ENCODE measurements at places on chromosomes 2 and 18.

- DNase-seq, result no peak
Measured at GRCh38 chr2:128867311-128867710, 548.6 kb upstream of the HS6ST1 start.

DNA sequence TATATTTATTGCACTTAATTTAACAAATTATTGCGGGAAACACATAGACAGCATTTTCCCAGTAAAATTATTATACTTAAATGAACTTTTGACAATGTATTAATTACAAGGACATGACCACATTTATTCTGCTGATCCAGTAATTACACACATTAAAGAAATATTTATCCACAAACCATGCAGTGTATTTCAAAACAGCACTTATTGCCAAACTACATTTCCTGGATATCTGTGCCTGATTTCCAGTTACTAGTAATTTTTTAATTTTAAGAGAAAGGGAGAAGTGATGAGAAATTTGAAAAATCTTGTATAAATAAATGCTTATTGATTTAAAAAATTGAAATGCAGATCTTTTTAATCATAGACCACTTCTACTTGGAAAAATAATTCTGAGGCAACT lies 1458.7 kb upstream of the ACVR2A start:
- DNase-seq, result no peak

DNA sequence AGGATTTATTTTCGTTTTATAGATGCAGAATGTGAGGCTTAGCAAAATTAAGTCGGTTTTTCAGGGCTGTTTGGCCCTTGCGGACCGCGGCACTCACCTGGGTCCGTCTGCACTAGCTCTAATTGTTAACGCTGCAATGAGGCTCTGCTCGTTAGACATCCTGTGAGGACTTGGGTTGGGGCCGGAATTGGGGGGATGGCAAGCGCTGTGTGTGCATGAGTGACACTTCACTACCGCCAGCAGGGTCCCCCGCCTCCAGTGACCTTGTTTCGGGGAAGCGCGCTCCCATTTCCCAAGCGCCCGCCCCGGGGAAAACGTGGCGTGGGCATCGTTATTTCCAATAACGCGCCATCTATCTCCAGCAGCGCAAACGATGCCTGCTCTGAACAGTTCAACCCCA lies 54.2 kb downstream of the KCNG2 start:
- peak; percentile 3 for DNase-seq

- no peak for DNase-seq
Measured at GRCh38 chr2:230068651-230069055, at the start of gene SLC16A14. SLC16A14 (minus strand) TSS chr2:230068924; CDS start chr2:230059352, 9,572 bp downstream.

- no peak for DNase-seq
Measured at GRCh38 chr2:55707751-55708150, 14.1 kb upstream of the PNPT1 start.

DNA sequence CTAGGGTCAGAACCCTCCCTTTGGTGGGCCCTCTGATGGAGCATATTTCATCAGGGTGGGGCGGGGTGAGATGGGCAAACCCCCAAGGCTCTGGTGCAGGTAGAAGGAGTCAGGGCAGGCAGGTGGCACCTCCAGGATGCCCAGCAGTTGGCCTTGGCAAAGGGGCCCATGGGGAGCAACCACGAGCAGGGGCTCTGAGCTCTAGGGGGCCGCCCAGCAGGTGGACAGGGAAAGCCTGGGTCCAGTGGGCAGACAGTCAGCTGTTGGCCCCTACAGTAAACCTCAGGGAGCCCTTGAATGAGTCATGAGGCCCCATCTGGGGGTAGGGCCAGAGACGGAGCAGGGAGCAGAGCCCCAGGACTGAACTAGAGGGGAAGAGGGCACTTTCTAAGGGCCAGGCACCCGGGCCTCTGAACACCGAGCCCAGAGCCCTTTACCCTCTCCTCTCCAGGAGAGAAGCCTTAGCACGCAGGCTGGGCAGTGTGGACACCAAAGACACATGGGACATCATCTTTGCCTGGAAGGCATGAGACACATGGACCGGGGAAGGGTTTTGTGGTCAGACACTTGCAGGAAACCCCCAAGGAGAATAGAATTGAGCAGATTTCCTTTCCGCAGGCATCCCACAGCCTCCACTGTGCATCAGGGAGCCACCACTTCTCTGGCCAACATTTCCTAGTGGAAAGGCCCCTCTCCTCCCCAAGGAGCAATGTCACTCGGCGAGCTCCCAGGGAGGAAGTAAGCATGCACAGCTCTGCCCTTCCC lies 257.3 kb downstream of the GLI2 start:
- DNase-seq, result no peak

DNA sequence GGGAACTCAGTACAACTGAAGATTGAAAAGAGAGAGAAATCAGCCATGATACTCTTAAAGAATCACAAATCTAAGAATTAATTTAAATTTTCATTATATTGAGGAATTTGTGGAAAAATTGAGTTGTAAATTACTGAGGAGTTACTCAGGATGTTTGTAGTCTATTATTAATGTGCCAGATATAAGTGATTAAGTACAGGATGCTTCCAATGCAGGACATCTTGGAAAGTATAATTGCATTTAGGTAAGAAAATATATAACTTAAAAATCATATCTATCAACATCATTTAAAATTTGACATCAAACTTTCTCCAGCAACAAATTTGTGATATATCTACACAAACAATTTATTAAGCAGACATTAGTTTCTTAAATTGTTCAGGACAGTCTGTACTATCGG lies 1.3 kb downstream of the CALCRL start:
- DNase-seq, result no peak

DNA sequence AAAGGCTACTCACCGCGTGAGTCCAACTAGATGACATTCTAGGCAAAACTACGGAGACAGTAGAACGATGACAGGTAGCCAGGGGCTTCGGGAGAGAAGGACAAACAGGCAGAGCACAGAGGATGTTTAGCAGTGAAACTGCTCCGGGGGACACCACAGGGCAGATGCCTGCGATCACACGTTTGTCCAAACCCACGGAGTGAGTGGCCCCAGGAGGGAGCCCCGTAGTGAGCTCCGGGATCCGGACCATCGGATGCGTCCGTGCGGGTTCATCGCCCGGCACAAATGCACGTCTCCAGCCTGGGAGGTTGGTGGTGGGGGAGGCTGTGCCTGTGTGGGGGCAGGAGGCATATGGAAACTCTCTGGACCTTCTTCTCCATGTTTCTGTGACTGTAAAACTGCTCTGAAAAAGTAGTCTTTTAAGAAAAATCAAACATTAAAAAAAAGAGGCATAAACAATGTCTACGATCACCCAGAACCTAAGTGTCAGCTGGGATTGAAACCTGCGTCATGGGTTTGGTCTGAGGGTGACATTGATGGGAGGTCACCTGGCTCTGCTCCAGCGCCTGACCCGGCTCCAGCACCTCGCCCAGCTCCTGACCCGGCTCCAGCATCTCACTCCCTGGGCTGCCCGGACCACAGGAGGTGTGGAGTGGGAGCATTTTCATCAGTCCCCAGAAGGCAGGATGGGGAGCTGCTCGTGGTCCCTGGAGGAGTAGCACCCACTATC lies 83.0 kb upstream of the CTDP1 start:
- no peak for DNase-seq

- peak; percentile 22 for DNase-seq
Measured at GRCh38 chr2:160279813-160280465, 79.9 kb upstream of the ITGB6 start.

DNA sequence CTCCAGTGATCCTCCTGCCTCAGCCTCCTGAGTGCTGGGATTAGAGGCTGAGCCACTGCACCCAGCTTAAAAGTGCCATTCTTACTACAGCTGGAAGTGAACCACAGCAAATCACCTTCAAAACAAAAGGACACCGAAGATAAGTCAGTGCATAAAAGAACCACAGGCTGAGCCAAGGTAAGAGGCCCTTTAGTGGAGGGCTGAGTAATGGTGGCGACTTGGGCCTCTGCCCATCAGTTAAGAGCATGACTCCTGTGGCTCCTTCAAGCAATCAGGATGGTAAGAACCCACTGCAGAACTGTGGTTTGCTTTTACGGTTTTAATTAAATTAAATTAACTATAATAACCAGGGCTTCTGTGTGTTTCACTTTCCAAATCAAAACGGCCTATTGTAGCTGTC lies 75.1 kb downstream of the CTAGE1 start:
- DNase-seq, result peak; percentile 55

DNA sequence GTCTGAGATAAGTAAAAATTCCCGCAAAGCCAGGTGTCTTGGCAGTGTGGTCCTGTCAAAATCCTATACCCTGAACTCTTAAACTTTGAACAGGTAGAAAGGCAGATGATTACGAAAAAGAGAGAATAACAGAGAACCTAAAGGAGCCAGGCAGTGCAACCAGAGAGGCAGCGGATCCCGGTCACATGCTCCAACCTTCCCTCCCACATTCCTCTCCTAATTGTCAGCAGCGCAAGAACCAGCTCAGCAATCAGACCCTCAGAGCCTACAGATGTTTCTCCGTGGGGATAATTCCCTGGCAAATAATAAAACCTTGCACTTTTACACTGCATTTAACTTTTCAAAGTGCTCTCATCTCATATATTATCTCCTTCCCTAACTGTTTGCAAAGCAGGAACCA lies 124.8 kb downstream of the EPHA4 start:
- DNase-seq, result no peak

DNA sequence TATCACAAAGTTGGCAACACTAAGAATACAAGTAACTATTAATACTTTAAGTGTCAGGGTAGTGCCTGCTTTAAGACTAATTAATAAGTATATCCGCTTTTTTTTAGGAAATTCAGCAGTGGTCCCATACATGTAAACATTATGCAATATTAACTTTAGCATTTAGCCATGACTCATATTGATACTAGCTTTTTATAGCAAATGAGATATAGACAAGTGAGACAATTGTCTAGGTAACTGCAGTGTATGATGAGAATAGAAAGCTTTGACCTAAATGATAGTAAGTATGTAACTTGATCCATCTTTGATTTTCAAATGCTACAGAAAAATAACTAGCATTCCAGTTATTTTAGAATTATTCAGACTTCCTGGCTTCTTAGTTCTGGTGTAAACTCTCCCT lies 27.4 kb upstream of the VRK2 start:
- no peak for DNase-seq

DNA sequence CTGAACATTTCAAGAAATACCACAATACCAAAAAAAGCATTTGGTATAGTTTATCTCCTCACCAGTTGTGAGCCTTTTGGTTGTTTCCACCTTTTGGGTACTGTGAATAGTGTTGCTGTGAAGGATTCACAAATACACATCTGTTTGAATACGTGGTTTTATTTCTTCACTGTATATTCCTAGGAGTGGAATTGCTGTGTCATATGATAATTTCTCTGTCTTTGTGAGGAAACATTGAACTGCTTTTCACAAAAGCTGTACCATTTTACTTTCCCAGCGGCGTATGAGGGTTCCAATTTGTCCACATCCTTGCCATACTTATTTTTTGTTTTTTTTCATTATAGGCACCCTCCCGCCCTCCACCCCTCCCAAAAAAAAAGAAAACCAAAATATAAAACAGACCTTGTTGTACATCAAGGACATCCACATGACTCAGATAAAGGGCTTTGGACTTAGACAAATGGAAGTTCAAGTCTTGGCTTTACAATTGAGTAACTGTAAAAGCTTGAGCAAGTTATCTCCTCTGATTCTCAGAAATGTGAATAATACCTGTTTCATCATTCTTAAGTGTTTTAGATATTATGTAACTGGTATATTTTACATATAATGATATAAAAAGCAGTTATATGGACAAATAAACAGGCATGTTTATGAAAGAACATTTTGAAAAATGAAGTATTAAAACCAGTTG lies 19.0 kb downstream of the UBE2E3 start:
- no peak for DNase-seq

DNA sequence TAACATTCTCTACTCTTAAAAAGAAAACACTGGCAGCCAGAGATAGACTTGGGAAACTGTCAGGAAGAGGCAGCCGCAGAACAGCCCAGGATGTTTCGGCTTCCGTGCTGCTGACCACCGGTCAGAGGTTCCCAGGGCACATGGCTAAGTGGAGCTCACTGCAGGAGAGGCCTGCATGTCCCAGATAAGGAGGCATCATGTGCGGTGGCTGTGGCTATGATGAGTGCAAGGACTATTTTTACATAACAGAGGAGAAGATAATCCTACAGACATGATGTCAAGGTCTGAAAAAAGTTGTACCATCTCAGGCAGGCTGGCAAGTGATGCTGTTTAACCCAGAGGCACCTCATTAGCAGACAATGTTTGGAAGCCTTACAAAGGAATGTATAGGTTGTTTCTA lies 252.3 kb downstream of the CYRIA start:
- no peak for DNase-seq

Data from AG20443 (cell line).